ENCODE measurements at places on chromosomes 3 and 15. TPM values are rescaled to one million over a fixed set of nuclear protein-coding genes. Genes with fewer than 3 reads are reported as not detected.

Gene CLEC3B
- 14.7 TPM for total RNA-seq

Gene DPPA2
- not detected for total RNA-seq

Gene ITIH3
- not detected for total RNA-seq

Gene MEIS2
- total RNA-seq, result 283 TPM

Gene SATB1
- total RNA-seq, result 141 TPM

Gene SLC51A
- not detected for total RNA-seq

Gene TJP1
- total RNA-seq, result 80.4 TPM

All from parietal lobe (tissue), 2 donors.